ENCODE measurements at places on chromosomes 2 and 18.

DNA sequence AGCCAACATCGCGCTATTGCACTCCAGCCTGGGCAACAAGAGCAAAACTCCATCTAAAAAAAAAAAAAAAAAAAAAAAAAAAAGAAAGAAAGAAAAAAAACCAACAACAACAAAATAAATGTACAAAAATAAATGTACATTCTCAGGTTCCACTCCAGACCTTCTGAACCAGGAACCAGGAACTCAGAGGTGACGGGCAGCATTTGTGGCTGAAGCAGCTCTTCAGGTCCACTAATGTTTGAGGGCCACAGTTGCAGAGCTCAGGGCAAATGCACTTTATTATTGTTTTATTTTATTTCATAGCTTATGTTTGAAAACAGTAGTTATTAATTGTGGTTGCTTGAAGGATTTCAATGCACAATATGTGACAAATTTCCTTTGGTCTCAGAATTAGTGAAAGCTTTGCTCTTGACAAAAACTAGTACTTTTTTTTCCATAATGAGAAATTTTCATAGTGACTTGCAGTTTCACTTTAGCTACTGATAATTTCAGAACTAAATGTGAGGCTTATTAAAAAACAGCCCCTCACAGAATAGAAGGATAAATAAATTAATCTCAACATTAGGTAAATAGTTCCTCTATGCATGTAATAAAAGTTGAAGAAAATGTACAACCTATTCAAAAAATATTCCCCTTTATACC, 378.4 kb upstream of the SPHKAP start:
- no peak for DNase-seq

DNA sequence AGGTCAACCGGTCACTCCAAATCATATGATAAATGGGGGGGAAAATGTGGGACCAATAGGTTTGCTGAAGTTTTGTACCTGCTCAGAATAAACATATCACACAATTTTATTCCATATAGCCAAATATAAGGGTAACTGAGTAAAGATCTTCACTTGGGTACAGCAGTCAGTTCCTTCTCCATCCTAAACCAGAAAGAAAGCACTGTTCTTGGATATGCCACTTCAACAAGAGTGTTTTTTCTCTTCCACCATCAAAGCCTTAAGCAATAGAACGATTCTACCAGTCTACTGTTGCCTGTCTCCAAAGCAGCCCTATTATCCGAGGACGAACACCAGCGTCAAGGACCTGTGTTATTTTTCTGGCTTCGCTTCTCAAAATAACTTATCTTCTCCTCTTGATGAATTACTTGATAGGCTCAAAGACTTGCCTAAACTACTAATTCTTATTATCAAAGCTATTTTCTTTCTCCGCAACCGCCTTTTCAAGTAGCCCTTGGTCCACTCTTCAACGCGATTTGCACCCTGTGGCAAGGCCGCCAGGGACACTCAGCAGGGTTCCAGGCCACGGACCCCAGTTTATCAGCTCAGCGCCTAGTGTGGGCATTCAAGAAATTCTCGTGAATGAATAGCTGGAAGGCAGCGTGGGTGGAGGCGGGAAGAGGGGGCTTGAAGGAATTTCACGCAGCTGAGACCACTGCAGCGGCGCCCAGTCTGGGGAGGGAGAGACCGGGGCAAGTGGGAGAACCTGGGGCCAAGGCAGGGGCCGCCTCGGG, 646 bp downstream of the ALS2 start:
- peak; percentile 9 for DNase-seq

DNA sequence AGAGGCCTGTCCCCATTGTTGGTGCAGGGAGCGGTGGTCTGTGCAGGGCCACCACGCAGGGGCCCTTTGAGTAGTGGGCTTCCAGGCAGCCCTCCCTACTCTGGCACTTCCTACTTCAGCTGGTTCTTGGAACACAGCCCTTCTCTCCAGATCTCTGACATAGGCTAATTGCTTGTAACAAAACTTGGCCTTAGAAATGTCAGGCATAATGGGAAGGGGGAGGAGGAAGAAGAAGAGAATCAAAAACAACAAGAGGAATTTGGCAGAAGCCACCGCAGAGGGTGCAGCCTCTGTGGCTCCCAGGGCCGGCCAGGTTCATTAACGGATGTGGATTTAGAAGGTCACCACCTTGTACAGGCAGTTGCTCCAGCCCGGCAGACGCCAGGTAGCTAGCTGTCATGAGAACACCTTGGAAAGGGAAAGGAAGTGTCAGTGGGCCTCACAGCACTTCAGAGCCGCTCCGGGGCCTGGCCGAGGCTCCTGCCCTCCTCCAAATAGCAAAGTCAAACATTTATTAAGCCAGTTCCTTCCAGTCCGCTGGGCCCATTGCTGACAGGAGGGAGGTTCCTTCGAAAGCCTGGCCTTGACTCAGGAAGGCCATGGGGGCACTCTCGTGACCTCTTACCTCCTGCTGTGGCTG, 7.4 kb downstream of the BOD1L2 start:
- DNase-seq = no peak

DNA sequence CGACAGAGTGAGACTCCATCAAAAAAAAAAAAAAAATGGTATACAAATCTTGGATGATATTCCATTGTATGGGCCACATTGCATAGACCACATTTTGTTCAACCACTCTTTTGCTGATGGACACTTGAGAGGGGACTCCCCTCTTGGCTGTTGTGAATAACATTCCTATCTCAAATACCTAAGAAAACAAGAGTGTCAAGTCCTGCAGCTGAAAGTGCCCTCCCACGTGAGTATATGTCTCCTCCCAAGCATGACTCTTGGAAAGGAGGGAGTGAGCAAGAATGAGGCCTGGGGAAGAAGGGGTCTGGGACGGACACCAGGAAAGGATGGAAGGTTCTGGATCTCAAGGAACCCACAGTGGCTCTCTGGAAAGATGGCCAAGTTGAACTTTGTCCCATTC, 36.0 kb upstream of the NPAS2 start:
- no peak for DNase-seq

Measured in GM13977 (cell line).